ENCODE measurements at places on chromosomes 1 and 21.

DNA sequence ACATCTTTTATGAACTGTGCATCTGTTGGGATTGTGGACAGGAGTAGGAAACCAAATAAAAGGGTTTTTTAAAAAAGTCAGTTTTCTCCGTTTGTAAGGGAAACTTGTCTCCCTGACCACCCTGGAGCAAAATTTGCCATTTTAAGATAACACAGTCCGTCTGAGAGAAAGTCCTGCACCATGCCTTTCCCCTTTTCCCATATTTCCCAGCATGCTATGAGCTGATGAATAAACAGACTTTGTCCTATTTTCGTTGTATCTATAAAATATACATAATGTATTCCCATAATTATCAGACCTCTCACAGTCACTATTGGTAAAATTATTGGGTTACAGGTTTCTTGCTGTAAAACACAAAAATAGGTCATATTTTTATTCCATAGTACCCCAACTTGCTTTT is 1.7 kb upstream of the AKT3 start:
- DNase-seq: no peak

GRCh38 chr1:85573322-85573721 is 7.2 kb upstream of the CCN1 start:
- DNase-seq: no peak

DNA sequence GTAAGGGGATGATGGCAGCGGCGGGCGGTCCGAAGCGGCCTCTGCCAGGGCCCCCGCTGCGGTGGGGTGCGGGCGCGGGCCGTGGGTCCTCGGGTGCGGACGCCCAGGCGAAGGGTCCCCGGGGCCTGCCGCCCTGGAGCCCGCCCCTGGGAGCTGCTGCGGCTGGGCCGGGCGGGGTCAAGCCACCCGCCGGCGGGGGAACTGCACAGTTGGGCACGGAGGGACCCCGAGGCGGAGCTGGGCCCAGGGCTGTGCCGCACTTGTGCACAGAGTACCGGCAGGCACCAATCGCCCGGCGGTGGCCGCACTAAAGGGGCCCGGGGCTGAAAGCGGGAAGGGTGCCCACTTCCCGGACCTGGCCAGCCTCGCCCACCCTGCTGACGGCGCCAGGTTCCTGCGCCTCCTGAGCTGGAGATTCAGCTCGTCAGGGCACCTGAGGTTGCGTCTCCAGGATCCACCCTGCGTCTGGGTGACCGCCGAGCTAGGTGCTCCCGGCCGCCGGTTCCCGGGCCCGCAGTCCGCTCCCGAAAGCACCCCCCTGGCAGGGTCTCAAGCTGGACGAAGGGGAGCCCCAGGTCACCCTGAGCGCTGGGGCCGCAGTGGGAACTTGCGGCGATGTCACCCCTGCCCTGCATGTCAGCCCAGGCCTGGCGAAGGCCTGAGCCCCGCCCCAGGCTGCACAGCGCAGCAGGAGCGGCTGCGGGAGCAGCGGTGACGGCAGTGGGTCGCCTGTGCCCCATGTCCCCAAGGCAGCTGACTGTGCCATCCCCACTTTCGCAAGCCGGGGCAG is 56.7 kb upstream of the ETV3 start:
- DNase-seq: no peak

DNA sequence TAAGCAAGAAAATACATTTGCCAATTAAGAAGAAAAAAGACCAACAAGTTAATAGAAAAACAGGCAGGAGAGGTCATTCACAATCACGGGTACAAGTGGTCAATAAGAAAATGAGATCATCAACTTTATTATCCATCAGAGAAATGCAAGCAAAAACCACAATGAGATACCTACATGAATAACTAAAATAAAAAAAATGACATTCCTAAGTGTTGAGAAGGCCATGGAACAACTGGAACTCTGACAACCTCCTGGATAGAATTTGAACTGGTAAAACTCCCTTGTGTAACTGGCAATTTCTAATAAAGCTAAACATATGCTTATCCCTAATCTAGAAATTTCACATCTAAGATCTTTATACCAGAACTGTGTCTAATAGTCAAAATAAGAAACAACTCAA is 135.4 kb upstream of the BACE2 start:
- peak; percentile 61 for DNase-seq

GRCh38 chr1:16152481-16153087 is 3.3 kb downstream of the EPHA2 start:
- peak; percentile 47 for DNase-seq

DNA sequence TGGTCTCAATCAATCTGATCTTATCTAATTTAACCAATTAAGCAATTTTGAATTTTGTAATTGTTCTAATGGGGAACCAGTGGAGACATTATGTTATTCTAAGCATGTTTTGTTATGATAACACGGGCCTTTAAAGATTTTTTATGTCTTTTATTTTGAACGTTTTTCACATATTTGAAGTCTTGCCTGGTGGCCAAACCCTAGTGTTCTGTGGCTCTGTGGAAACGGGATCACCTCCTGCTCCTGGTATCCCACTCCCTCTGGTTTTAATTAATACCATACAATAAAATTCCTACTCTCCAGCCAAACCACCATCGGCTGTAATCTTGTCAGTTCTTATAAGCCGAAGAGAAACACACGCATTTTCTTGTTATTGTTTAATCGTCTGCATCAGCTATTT is 22.9 kb upstream of the LMO4 start:
- DNase-seq: peak; percentile 75

- no peak for DNase-seq
Observed at GRCh38 chr1:90412563-90412962, 304.5 kb downstream of the BARHL2 start.

GRCh38 chr1:59638231-59638711 is 176.5 kb upstream of the HOOK1 start:
- DNase-seq: peak; percentile 94

Data from fibroblast of skin of right quadriceps (primary cell).